ENCODE measurements at places on chromosomes 1 and 21.

- no peaks in the 10 kb centered on the region for H3K36me3 ChIP-seq
- no peak overlapping the region for H3K4me3 ChIP-seq
Observed at GRCh38 chr1:179178950-179179349, 50.5 kb downstream of the ABL2 start.

GRCh38 chr1:12143631-12144155, 23.1 kb upstream of the TNFRSF1B start:
- peaks cover 47% of the 10 kb centered on the region for H3K4me1 ChIP-seq
- H3K36me3 ChIP-seq = no peaks in the 10 kb centered on the region
- H3K4me3 ChIP-seq = no peak overlapping the region
- H3K27me3 ChIP-seq = no peaks in the 10 kb centered on the region

DNA sequence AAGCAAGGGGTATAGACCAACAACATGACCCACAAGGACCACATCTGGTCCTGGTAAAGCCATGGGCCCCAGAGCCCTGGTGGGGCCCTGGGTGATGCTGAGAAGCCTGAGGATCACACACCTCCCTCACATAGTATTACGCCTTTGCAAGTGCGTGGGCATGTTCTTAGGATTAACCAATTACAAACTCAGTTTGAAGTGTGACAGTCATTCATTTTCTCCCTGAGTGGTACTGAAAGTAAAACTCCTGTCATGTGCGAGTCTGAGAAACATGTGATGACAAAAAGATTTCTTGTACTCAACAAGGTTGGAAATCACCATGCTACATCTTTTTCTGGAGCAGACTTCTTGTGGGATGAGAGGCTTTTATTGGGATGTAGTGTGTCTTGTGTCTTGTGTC, 315.3 kb upstream of the DUSP10 start:
- peak; percentile 22 for DNase-seq
- no peaks in the 10 kb centered on the region for H3K4me1 ChIP-seq
- no peaks in the 10 kb centered on the region for H3K27me3 ChIP-seq
- H3K36me3 ChIP-seq = no peaks in the 10 kb centered on the region

DNA sequence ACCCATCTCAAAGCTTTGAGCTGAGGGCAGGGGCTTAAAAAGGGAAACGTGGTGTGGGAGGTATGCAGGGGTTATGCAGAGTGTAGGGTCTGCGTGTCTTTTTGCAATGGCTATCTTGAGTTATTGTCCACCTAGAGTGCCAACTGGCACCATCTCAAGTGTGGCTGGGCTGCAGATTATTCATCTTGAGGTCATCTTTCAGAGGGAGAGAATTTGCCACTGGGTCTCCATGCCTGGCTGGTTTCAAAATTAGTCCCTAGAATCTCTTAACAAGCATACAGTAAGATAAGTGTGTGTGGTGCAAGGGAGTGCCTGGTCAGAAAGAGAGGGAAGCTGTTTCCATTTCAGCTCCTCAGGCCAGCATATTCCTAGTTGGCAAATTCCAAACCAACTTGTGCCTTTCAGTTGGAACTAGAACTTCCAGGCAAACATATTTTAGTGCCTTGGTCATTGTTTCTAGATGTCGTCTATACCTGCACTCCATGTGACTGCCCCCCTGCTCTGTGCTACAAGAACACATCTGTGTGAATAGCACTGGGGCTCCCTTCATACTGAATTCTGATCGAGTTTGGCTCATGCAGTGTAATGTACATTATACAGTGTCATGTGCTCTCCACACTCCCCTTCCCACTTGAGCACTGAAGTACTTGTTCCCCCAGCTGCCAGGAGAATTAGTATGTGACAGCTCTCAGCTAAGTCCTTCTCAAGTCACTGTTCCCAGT, 5.0 kb upstream of the OR2T8 start:
- no peak overlapping the region for H3K27ac ChIP-seq
- no peak for DNase-seq
- no peak overlapping the region for H3K4me3 ChIP-seq

DNA sequence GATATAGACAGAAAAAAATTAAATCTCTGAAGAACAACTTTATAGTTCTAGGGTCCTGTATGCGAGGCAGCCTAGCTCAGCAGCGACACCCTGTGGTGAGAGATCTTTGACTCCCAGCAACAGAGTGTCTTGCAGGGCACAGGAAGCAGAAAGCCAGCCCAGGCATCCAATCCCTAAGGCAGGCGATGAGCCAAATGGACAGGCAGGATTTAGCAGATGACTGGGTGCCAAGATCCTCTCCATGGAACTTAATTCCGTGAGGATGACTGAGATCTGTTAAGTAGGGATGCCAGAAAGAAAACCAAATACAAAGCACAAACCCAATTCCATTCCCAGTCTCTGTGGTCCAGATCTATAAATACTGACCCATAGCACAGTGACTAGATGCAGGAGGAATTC, 38.8 kb downstream of the HLCS start:
- peaks cover 18% of the 10 kb centered on the region for H3K4me1 ChIP-seq
- H3K27me3 ChIP-seq = no peaks in the 10 kb centered on the region
- no peak overlapping the region for H3K27ac ChIP-seq
- no peak overlapping the region for H3K4me3 ChIP-seq

- H3K27me3 ChIP-seq = peaks cover 4% of the 10 kb centered on the region
- H3K4me3 ChIP-seq = no peak overlapping the region
- no peak for DNase-seq
- H3K27ac ChIP-seq = no peak overlapping the region
Observed at GRCh38 chr1:64701886-64702285, 43.0 kb upstream of the RAVER2 start.

- H3K27me3 ChIP-seq = no peaks in the 10 kb centered on the region
- H3K36me3 ChIP-seq = peaks cover 21% of the 10 kb centered on the region
- H3K4me3 ChIP-seq = peak within 1 kb of the TSS; percentile 96
- DNase-seq = peak; percentile 86
Observed at GRCh38 chr21:14545906-14546480, at the start of gene SAMSN1. Gene SAMSN1, minus strand, starts transcription at chr21:14546315. Its CDS starts 54 bp downstream, at chr21:14546261.
